ENCODE measurements at places on chromosomes 5 and 9. TPM values are rescaled to one million over a fixed set of nuclear protein-coding genes. Genes with fewer than 3 reads are reported as not detected.

- DNase-seq, result no peak
Observed at GRCh38 chr9:4126996-4127395, 172.9 kb downstream of the GLIS3 start.

DNA sequence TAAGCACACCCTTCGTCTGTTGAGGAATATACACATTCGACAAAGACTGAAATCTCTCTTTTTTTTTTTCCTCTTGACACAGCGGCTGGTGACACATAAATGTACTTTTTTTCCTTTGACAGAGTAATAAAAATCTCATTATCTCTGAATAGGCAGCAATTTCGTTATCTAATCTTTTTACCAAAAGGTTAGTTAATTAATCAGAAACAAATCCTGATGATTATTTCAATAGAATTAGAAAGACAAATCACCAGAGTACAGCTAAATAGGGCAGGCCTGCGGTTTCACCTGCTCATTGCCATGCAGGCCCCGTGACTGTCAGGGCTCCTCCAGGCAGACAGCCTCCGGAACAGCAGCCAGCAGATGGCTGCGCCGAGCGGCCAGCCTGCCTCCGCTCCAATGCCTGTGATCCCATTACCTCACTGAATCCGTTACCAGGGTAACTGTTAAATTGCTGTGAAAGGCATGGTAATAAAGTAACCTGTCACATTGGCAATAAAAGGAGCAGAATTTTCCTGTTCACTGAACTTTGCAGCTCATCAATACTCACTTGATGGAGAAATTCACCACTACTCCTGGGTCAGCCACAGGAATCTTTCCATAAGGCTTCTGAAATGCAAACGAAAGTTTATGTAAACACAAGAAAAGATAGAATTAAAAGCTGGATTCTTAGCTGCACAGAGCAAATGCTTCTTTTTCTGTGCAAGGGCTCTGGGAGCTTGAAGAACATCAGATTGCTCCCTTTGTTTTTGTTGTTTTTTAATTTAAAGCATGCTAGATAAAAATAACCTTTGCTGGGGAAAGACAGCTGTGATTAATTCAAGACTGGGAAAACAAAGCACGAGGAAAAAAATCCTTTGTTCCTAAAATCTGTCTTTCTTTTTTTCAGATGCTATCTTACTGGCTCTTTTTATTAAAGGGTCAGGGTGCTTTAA is 666.4 kb upstream of the ZNF608 start:
- peak; percentile 93 for DNase-seq

- no peak for DNase-seq
Observed at GRCh38 chr9:15244001-15244441, 63.0 kb downstream of the TTC39B start.

- no peak for DNase-seq
Observed at GRCh38 chr9:117305454-117305853, 109.4 kb downstream of the ASTN2 start.

DNA sequence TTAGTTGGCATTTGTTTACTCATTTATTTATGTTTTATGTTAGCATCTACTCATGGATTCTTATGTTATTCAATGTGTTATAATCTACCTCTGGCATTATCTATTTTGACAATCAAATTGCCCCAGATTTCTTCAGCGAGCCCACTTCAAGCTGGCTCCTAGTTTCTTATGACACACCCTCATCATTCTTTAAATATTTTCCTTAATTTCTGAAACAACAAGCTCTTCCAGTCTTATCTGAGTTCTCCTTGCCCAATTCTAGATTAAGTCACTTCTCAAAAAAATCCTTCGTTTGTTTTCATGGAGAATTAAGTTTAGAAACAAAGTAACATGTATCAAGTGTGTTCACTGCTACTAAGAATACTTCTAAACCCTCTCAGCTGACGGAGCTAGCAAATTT is 229.8 kb downstream of the SEMA5A start:
- DNase-seq, result no peak

Gene TPPP
- total RNA-seq, result not detected

Gene IL13
- total RNA-seq, result not detected
